ENCODE measurements at places on chromosomes 1 and 21.

- DNase-seq, result no peak
Observed at GRCh38 chr1:92995441-92996430, 34.5 kb upstream of the DIPK1A start.

DNA sequence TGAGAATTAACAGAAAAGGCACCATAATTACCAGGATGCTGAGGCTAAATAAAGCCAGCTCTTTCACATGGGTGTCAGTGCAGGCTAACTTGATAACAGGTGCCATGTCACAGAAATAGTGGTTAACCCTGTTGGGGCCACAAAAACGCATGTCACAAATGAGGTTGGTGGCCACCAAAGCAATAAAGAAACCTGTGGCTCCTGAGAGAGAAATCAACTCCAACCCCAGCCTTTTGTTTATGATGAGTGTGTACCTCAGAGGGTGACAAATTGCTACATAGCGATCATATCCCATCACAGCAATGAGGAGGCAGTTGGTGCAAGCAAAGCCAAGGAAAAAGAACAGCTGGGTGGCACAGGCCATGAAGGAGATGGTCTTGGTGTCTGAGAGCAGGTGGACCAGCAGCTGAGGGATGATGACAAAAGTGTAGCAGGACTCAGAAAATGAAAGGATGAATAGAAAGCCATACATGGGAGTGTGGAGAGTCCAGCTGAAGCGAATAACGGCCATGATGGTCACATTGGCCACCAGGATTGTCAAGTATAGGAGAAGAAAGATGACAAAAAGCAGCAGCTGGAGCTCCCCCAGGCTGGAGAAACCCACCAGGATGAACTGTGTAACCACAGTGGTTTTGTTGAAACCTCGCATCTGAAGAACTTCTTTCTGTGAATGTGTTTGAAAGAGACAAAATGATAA, at the start of gene OR10T2:
OR10T2 (minus strand) TSS at position 649 of the 697 bp plus-strand sequence; CDS start at position 649, 0 bp downstream.
- no peak for DNase-seq

GRCh38 chr1:167618366-167618765, 11.7 kb upstream of the RCSD1 start:
- DNase-seq, result no peak

DNA sequence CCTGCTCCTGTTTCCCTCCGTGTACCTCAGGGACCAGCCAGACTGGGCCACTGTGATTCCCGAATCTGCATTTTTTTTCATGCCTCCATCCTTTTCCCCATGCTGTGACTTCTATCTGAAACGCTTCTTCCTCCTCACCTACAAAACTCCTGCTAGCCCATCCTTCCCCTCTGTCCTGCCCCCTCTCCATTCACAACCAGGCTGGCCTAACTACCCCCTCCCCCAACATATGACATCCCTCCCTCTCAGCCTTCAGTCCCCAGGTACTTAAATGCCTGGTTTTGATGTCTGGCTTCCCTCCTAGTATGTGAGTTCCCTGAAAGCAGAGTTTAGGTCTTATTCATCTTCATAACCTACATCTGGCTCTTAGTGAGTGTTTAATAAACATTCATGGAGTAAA, 82.7 kb downstream of the TAS1R2 start:
- DNase-seq, result no peak

GRCh38 chr1:92473781-92474495, 12.8 kb downstream of the GFI1 start:
- no peak for DNase-seq

GRCh38 chr1:37294096-37294495, 180.3 kb upstream of the ZC3H12A start:
- DNase-seq, result no peak

DNA sequence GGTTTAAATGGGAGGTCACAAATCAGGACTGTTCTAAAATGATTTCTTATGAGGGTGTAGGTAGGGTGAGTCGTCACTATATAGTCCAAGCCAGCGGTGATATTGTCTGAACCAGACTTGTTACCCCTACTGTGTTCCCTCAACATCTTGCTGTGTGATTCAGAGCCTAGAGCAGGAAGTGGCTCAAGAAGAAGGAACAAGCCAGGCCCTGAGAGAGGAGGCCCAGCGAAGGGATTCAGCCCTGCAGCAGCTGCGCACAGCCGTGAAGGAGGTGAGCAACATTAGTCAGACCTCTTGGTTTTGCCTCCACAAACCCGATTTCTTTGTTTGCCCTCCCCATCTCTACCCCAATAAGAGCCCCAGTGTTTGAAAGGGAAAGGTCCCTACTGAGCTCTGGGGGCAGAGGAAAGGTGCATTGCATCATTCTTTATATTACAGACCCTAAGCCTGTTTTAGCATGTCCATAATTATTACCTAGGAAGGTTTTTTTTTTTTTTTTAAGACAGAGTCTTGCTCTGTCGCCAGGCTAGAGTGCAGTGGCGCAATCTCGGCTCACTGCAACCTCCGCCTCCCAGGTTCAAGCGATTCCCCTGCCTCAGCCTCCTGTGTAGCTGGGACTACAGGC, 5.0 kb upstream of the SH3BGRL3 start:
- DNase-seq, result no peak

- DNase-seq, result no peak
Observed at GRCh38 chr21:46156378-46156645, 933 bp upstream of the FTCD start.
